A549 treated with AZD2906 at 1 μM for 4 hours (cell line): ENCODE measurements at places on chromosomes 1 and 21. TPM values are rescaled to one million over a fixed set of nuclear protein-coding genes. Genes with fewer than 3 reads are reported as not detected.

ZNF695 gene
- 2.0 to 3.1 TPM (median 2.4 TPM) in 5 replicates for total RNA-seq

WNT3A gene
- 0.05 TPM in 2 of 5 replicates, not detected in the others for total RNA-seq

ZSCAN20 gene
- total RNA-seq = 1.5 to 2.2 TPM (median 1.7 TPM) in 5 replicates

CTBS gene
- 5.0 to 6.4 TPM (median 6.0 TPM) in 5 replicates for total RNA-seq

FYB2 gene
- not detected in 5 replicates for total RNA-seq

E2F2 gene
- total RNA-seq = 2.4 to 2.8 TPM (median 2.6 TPM) in 5 replicates
